Iris pigment epithelial cell (primary cell): ENCODE measurements at places on chromosomes 4 and X.

- no peak for DNase-seq
These were observed 32.2 kb downstream of the NFKB1 start for GRCh38 chr4:102533348-102533747.

DNA sequence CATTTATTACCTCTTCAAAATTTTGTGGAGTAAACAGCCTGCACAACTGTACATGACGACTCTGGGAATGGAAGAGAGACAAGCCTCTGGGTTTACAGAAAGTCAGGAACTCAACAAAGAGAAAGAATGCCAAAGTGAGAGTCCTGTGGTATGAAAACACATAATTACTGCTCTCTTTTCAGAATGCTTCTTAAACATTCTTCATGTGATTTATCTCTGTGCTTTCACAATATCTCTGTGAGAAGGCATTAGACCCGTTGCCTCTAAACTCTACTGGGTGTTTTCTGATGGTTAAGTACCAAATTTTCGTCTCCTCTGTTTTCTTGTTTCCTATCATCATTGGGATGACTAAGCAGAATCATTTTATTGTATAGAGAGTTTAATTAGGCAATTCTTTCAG lies 966.6 kb upstream of the SLIT2 start:
- peak; percentile 13 for DNase-seq

- DNase-seq = no peak
These were observed 29.4 kb upstream of the FBXW7 start for GRCh38 chr4:152565333-152565732.

DNA sequence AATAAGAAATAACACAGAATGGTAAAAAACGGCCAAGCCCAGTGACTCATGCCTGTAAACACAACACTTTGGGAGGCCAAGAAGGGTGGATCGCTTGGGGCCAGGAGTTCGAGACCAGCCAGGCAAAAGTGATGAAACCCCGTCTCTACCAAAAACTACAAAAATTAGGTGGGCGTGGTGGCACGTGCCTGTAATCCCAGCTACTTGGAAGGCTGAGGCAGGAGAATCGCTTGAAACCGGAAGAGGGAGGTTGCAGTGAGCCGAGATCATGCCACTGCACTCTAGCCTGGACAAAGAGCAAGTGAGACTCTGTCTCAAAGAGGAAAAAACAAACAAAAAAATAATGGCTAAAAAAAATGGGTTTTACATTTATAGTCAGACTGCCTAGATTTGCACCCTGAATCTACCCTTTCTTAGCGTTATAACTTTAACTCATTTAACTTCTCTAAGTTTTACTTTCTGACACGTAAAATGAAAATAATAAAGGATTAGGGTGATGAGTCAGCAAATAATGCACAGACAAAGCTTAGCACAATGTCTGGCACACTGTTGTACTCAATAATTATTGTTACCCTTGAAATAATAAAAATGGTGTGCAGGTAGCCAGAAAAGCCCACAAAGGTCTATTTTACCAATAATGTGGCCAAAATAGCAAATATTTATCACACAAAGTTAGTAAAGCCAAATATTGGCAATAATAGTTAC lies 55.0 kb downstream of the ATP11C start:
- DNase-seq = peak; percentile 26

- DNase-seq = peak; percentile 17
These were observed 2.5 kb upstream of the SPANXD start for GRCh38 chrX:141701072-141701471.

- DNase-seq = no peak
These were observed 120.4 kb upstream of the STS start for GRCh38 chrX:7027071-7027470.

- DNase-seq = no peak
These were observed 705.1 kb upstream of the GRID2 start for GRCh38 chr4:91598696-91599095.

DNA sequence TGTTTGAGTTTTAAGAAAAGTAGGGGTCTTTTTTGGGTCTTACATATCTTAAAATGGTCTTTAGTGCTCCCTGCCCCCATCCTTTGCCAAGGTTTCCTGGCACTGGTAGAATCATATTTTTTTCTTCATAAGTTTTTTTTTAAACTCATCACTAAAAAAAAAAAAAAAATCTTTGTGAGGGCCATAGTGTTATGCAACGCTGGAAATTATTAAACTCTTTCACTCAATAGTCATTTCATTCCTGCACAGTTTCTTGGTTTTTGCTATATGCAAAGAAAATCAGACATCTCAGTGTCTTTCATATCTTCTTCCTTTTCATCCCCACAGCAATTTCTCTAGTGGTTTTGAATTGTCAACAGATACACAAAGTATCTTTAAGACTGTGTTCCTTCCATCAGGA lies 95.6 kb downstream of the TMA16 start:
- no peak for DNase-seq

- DNase-seq = no peak
These were observed 35.6 kb downstream of the FAM193A start for GRCh38 chr4:2572076-2572475.

DNA sequence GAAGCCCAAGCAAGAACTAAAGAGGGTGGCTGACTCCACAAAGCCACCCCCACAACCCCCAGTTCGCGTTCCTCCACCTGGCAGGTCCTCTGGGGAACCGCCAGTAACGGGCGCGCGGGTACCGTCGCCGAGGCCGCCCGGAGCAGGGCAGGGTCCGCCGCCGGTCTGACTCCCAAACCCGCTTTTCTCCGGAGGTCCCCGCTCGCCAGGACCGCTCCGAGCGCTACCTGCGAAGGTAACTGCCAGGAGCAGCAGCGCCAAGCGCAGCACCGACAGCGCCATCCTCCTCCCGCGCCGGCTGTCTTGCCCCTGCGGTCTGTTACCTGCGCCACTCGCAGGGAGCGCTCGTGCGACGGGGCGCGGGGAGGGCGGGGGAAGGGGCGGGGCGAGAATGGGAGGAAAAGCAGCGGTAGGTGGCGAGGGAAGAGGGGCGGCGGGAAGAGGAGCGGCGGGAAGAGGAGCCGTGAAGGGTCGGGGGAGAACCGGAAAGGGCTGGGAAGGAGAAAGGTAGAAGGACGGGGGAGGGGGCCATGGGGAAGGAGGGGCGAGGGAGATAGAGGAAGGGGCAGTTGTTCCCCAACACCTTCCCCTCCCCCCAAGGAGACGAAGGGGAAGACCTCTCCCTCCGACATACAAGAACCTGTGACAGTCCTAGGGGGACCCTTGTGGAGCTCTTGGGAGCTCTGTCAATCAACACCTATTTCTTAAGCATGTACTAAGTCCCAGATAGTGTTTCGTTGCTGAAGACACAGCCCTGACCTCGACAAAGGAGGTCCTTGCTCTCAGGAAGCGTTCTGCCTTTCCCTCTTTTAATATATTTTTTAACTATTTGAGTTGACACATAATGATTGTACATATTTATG lies at the start of gene SPINK2:
TSS of gene SPINK2 (minus strand) at position 321 of the 863 bp plus-strand sequence. CDS start at position 282, 39 bp downstream.
- DNase-seq = no peak

GRCh38 chr4:167102475-167102874 lies 131.8 kb downstream of the SPOCK3 start:
- DNase-seq = no peak

DNA sequence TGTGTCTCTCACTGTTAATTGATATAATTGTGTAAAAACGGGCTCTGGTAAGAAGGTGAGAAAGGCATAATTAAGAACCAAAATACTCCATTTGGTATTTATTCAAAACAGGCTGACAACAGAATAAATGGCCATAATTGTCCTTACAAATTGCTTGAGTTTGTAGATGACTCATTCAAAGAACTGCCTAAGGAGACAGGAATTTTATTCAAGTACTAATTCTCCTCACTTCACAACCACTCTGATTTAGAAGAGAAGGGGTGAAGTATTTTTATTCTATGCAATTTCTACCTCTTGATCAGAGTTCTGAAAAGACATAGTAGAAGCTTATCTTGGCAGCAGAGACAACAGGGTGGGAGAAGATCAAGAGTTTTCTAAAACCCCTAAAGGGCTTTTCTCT lies 43.1 kb downstream of the ATP11C start:
- peak; percentile 47 for DNase-seq

GRCh38 chrX:79243691-79244090 lies 99.2 kb downstream of the GPR174 start:
- DNase-seq = no peak

GRCh38 chr4:108432418-108432817 lies 188.0 kb upstream of the RPL34 start:
- no peak for DNase-seq

DNA sequence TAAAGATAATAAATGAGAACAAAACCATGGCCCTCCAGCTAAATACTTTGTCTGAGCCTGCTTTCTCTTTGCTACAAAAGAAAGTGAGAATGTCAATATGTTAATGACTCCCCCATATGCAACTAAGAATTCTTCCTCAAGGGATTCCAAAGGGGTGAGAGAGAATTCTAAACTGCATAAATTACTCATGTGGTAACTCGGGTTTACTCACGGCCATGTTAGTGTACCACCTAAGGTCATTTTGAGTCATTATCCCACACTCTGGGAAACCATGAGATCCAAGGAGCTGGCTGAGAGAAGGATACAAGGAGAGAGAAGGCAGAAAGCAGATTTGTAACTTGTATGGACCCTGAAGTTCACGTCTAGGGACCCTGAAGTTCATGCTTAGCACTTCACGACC lies 190.3 kb downstream of the DHX15 start:
- no peak for DNase-seq

DNA sequence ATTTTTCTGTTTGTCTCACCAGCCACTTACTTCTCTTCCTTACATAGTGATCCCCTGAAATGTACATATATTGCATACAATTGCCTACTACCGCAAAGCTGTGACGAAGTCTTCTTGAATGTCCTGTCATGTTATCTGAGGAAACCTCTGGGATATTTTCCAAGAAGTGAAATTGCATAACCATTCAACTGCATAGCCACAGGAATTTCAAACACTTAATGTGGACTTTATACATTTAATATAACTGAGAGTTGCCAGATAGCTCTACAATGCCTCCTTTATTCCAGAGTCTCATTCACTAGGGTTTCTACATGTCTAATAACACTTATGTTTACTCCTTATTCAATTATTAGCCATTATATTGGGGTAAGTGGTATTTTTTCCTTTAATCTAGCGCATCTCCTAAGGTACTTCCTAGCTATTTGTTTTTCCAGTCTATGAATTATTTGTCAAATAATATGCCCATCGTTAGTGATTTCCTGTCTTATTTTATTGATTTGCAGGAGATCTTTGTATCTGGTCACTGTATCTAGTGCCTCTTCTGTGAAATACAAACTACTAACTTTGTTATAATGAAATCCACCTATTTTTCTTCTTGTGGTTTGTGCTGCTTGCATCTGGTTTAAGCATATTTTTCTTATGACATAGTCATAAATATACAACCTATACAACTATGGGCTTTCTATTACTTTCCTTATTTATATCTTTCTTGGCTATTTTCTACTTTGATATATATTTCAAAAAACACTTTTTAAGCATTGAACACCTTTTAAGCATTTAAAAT lies 69.2 kb upstream of the GRID2 start:
- DNase-seq = peak; percentile 99

GRCh38 chr4:114997576-114998247 lies 115.7 kb downstream of the NDST4 start:
- DNase-seq = peak; percentile 3

DNA sequence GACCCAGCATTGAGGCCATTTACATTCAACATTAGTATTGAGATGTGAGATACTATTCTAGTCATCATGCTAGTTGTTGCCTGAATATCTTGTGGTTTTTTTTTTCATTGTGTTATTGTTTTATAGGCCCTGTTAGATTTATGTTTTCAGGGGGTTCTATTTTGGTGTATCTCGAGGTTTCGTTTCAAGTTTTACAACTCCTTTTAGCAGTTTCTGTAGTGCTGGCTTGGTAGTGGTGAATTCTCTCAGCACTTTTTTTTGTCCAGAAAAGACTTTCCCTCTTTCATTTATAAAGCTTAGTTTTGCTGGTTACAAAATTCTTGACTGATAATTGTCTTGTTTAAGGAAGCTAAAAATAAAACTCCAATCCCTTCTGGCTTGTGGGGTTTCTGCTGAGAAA lies 115.5 kb downstream of the NPNT start:
- DNase-seq = no peak

DNA sequence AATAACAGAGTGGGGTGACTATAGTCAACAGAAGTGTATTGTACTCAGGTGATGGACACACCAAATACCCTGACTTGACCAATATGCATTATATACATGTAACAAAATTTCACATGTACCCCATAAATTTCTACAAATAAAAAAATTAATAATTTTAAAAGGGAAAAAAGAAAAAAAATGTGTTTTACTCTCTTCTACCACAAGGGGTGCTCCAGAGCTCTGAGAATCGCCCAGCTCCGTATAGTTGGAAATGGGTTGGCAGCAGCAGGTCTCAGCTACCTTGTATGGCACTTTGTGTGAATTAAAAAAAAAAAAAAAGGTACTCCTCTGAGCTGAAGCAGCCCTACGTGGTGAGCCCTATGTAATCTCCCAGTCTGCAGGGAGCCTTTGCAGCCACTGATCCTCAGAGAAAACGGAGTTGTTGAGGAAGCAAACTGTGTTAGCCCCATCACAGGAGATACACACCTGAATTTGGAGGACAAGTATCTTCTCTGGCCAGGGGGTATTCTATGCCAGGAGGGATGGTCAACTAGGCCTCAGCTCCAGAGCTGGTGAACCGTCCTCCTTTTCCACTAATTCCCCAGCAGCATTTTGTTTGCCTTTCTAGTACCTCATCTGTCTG lies 17.2 kb upstream of the POLA1 start:
- no peak for DNase-seq

- peak; percentile 61 for DNase-seq
These were observed 10.7 kb upstream of the HCCS start for GRCh38 chrX:11100281-11101035.

GRCh38 chrX:78769101-78769755 lies 21.7 kb downstream of the LPAR4 start:
- DNase-seq = no peak

GRCh38 chrX:69051901-69052300 lies 113.4 kb downstream of the PJA1 start:
- DNase-seq = no peak

DNA sequence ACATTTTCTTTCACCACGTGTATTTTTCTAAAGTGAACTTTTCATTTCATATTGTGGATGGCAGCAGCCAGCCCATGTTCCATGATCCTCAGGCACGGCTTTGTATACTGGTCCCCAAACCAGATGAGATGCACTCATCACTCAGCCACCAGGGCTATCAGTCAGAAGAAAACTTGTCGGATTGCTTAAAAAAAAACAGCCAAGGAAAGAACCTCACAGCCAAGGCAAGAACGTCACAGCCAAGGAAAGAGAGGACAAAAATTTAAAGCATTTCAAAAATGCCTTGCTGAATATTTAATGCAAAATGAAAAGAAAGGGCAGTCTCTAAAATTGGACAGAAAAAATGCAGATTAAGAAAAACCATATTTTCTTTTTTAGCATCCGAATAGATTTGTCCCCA lies 333.3 kb downstream of the PDGFC start:
- DNase-seq = peak; percentile 73

DNA sequence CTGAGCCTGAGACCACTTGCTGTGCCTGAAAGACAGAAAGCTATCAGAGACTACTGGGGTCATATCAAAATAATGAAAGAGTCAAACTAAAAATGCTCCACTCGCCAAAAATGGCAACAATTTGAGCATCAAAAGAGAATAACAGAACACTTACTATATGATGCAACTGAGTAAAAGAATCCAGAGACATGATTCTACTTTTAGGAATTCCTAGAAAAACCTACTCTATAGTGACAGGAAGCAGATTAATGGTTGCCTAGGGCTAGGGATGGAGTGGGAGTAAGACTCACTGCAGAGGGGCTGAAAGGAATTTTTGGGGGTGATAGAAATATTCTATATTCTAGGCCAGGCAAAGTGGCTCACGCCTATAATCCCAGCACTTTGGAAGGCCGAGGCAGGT lies 29.4 kb upstream of the SLAIN2 start:
- DNase-seq = no peak
